ENCODE measurements at places on chromosomes 12 and 14.

GRCh38 chr12:124586756-124587155, 19.3 kb upstream of the NCOR2 start:
- DNase-seq: no peak

DNA sequence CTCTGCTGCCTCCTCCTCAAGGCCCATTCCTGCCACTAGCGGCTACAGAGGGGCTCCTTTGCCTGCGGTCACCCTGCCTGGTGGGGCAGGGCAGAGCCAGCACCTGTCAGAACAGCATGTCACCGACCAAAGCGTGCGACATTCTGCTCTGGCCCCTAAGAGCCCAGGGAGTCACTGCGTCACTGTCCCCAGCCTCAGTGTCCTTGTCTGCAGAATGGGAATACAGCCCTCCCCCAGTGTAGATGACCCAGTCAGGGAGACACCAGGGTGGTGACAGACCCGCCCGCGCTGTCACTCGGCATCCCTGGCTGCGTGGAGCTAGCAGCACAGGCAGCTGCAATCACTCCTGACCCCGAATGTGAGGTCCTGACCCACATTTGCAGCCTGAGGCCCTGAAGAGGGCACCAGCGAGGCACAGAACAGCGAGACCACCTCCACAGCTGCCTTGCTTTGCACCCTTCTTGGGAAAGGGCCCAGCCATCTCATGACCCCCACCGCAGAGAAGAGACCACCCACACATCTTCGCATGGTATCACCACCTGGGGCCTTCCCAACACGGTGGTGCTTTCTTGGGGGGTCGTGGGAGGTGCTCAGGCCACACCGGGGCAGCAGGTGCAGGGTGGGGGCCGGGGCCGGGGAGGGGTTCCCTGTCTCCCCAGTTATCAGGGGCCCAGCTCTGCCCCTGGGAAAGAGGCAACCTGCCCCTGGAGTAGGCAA, 2.5 kb downstream of the AHNAK2 start:
- no peak for DNase-seq

DNA sequence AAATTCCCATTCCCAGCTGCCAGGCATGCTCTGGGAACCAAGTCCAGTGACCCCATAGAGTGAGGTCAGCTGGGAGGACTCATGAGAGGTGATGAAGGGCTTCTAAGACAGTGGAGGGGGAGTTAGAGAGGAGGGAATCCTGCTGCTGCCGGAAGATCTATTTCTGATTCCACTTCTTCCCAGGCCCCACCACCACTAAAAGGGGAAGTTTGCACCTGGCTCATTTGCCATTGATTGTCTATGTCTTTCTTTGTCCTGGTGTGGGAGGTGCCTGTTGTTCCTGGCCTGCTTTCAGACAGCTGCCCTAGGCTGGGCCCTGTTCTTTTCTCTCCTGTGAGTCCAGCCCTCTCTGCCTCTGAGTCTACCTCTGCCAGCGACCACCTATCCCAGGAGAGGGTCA, 3.0 kb upstream of the KRT6A start:
- no peak for DNase-seq

DNA sequence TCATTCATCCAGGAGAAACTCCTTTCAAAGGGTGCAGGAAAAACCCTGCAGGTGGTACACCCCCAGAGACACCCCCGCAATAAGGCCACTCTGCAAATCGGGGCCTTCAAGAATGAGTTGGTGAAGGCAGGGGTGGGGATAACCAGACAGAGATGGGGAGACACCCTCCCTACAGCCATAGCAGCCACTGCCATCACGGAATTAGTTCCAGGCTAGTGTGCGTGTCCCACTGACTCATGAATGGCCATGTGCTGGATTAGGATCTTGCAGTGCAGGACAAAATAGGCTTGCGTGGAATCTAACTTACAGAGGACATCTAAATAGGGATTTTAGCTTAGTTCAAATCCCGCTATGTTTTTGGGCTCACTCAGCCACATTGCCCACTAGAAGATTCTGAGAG, 37.8 kb downstream of the SPRING1 start:
- no peak for DNase-seq

DNA sequence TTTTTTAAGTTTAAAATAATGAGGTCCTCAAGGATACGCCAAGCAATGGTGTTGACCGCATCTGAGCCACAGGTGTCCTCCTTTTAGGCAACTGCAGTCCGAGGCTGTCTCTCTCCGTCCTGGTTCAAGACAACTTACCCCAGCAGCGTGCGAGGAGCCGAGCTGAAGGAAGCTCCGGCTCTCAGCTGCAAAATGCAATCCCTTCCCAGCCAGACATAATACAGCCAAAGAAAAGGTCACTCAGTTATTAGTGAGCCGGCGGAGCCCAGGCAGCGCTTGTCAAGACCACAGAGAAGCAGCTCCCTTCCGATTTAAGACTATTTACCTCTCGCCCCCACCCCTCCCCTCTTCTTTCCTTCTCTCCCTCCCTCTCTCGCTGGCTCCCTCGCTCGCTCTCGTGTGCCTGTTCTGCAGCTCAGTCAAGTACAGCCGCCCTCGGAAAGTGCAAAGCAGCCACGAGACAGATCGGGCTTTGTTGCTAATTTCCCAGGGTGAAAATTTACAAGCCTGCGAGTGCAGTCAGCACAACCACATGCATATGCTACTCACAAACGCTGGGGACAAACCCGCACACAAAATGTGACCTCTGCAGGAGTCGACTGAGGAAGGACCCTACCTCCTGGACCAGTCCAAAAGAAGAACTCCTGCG, 363 bp upstream of the LMO3 start:
- no peak for DNase-seq

DNA sequence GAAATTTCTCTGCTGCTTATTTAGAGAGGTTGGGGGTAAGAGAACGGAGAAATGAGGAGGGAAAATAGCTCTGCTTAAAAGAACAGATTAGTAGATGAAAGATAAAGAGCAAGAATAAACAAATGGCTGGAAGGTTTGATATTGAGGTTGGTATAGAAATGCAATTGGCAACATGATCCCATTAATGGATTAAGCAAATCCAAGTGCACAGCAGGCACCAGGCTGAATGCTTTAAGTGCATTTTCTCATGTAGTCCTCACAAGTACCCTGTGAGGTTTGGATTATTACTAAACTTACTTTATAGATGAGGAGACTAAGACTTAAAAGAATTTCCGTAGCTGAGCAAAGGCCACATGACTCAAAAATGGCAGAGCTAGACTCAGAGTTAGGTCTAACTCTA, 76.9 kb upstream of the ATF1 start:
- DNase-seq: no peak

DNA sequence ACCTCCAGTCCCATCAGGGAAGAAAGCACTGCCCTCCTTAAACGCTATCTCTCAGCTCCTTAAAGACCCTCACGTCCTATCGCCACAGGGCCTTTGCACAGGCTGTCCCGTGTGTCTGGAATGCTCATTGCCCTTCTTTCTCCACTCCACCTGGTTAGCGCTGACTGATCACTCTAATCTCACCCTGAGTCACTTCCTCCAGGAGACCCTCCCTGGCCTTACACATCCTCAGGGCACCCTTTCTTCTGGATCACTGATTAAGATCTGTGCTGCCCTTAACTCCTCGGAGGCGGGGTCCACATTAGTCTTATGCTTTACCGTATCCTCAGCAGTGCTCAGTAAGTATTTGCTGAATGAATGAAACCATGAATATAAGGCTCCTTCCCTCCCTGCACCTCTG, 94.7 kb downstream of the SYNE3 start:
- no peak for DNase-seq

DNA sequence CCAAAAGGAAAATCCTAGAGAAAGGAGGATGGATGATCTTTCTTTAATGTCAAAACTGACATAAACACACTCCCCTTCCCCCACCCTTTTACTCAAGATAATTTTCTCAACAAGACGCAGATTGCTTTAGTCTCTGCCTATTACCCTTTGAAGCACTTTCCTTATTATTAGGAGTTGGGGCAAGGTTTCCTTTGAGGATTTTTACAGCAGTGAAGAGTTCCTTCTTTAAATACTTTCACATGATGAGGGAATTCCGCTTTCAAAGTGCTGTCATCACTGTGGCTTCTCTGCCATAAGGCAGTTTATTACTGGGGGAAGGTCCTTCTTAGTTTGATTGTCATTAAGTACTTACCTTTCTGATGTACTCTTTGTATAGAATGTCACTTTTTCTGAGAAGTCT, 172.1 kb downstream of the MSRB3 start:
- DNase-seq: no peak

GRCh38 chr12:107891967-107892366, 117.5 kb downstream of the ASCL4 start:
- DNase-seq: no peak

- no peak for DNase-seq
Measured at GRCh38 chr14:50533806-50534205, 1.4 kb upstream of the MAP4K5 start.

DNA sequence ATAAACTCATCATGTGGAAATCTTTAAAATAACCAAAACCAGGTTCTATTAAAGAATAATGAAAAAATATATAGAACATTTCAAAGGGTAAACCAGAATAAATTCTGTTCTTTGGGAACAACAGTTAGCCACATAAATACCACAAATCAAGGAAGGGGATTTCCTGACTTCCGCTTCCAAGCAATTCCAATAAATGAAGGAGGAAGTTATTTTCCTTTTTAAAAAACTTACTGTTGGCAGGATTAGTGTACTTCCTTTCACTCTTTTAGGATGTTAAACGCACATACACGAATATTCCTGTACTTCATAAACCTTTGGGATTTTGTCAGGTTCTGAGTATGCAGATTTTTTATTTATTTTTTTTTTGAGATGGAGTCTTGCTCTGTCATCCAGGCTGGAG, 13.7 kb upstream of the LIMA1 start:
- DNase-seq: no peak

GRCh38 chr12:106780010-106780631, 5.6 kb downstream of the RIC8B start:
- DNase-seq: no peak

DNA sequence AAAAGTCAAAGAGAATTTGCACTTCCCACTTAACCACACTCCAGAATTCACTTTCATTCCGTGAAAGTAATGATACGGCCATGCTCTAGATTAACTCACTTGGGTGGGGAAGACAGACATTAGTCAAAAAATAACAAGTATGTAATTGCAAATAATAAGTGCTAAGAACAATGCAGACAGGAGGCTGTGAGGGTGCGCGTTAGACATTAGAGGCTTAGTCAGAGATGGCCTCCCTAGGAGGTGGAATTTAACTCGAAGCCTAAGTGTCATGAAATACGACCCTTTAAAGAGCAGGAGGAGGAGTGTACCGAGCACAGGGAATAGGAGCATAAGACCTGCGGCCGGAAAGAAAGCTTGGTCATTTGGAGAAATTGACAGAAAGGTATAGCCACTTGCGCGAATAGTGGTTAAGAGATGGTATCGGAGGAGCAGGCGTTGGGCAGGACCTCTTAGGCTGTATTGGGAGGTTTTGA, 628 bp downstream of the SNRPF start:
- DNase-seq: no peak

DNA sequence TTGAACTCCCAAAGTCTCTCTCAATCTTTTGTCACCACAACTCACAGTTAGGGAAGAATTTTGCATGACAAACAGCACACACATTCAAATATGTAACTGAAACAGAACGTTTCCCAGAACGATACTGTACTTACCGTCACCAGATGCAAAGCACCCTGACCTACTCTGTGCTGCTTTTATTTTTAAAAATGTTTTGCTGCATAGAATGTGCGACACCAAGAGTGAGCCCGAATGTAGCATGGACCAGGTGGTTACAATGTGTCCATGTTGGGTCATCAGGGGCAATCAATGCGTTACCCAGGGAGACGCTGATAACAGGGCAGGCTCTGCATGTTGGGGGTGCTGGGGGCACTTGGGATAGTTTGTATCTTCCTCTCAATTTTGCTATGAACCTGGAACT, 14.6 kb upstream of the EIF5 start:
- DNase-seq: no peak

GRCh38 chr14:65550779-65551643, 138.5 kb downstream of the FUT8 start:
- no peak for DNase-seq

GRCh38 chr12:44626883-44627282, 249.2 kb downstream of the NELL2 start:
- DNase-seq: no peak

DNA sequence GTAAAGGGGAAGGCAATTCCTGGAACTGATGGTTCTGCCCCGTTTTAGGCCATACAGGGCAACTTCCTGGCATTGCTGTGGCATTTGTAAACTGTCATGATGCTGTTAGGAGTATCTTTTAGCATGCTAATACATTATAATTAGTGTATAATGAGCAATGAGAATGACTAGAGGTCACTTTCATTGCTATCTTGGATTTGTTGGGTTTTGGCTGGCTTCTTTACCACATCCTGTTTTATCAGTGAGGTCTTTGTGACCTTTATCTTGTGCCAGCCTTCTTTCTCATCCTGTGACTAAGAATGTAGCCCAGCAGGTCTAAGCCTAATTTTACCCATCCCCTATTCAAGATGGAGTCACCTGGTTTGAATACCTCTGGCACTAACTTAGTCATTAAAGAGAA, 51.2 kb downstream of the TESPA1 start:
- no peak for DNase-seq

- DNase-seq: no peak
Measured at GRCh38 chr14:67674139-67674479, 323 bp downstream of the VTI1B start.

- DNase-seq: no peak
Measured at GRCh38 chr14:62030387-62030786, 268.2 kb downstream of the SNAPC1 start.

- DNase-seq: no peak
Measured at GRCh38 chr14:103157969-103158368, 34.7 kb downstream of the TNFAIP2 start.

DNA sequence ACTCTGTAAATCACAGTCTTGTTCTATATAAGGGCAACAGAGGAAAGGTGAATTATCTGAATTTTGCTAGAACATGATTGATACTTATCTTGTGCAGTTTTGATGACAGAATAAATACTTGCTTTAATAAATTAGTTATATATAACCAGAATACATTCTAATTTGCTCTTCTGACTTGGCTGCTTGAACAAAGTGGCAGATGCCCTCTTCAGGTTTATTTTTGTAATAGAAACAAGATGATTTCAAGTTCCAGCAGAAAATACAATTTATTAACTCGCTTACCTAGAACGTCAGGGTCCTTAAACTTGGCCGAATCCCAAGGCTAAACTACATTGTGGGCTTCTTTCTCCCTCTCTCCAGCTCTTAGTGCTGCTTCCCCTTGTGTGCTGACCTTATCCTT, 57.6 kb upstream of the SSTR1 start:
- no peak for DNase-seq

DNA sequence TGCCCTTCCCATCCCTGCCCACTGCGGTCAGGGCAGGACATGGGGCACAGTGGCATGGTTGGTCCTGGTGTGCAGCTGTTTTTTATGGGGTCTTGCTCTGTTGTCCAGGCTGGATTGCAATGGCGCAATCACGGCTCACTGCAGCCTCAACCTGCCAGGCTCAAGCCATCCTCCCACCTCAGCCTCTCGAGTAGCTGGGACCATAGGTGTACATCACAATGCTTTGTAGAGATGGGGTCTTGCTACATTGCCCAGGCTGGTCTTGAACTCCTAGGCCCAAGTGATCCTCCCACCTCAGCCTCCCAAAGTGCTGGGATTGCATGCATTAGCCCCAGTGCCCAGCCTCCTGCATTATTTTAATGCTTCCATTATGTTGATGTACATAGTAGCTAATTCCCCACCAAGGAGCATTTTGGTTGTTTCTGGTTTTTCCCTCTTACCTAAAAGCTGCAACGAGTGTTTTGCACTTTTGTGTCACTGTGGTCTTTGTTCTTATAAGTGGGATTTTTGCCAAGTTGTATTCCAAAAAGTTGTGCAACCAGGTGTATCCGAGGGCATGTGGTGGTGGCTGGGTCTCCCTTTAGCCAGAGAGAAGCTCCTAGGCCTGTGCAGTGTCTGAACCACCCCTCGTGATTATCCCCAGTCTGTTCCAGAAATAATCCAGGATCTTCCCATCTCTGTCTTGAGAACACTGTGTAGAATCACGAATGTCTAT, 10.3 kb downstream of the TCHP start:
- no peak for DNase-seq
